ENCODE measurements at places on chromosomes 1 and 21. TPM values are rescaled to one million over a fixed set of nuclear protein-coding genes. Genes with fewer than 3 reads are reported as not detected.

Gene KRTAP21-2
- total RNA-seq: not detected

Gene SRSF11
- total RNA-seq: 110 TPM

Gene KRTAP13-2
- not detected for total RNA-seq

Gene FALEC
- 0.20 TPM for total RNA-seq

DNA sequence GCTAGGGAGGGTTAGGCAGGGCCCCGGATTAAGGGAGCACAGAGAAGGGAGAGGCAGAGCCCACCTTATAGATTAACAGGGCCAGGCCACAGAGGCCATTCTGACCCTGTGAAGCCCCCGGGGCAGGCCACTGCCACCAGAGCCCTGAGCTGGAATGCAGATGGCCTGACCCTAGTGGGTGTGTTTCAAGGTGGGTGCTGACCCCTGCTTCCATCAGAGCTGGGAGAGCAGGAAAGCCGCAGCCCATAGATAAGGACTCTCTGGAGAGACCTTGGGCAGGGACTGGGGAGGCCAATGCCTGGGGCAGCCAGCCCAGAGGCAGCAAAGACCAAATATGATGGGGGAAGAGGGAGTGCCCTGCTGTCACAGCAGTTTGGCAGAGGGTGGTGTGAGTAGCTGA lies 35.9 kb downstream of the NCMAP start:
- DNase-seq: no peak

- DNase-seq: no peak
These were observed 3.6 kb downstream of the C1orf174 start for GRCh38 chr1:3896396-3897000.

GRCh38 chr1:7401814-7402547 lies 369.1 kb upstream of the VAMP3 start:
- DNase-seq: peak; percentile 87

- no peak for DNase-seq
These were observed 32.3 kb downstream of the SLC66A1 start for GRCh38 chr1:19344372-19344810.

- no peak for DNase-seq
These were observed 59.8 kb upstream of the ETV3 start for GRCh38 chr1:157197906-157198435.

- no peak for DNase-seq
These were observed 101.7 kb upstream of the ZC3H12A start for GRCh38 chr1:37372711-37373110.

DNA sequence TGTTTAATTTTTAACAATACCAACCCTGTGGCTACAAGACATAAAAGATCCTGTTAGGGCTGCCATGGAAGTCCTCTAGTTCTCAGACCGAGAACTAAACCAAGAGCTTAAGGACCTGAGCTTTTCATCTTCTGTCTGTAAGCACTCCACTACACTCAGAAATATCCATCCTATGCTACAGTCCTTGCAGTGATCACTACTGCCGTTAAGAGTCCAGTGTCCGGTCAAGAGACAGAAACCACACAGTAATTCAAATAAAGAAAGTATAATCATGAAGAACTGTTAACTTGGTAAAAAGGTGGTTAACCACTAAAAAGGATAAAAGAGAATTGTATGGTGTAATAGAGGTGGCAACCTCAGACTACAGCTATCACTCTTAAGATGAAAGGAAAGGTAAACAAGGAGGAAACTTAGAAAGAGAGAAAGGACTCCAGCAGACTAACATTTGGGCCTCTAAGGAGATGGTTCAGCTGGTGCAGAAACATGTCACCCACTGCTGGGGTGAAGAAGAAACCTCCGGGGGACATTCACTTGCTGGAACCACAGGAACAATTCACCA lies 22.1 kb upstream of the PRDX6 start:
- no peak for DNase-seq

GRCh38 chr21:41612674-41613532 lies 104.9 kb upstream of the TMPRSS2 start:
- no peak for DNase-seq

DNA sequence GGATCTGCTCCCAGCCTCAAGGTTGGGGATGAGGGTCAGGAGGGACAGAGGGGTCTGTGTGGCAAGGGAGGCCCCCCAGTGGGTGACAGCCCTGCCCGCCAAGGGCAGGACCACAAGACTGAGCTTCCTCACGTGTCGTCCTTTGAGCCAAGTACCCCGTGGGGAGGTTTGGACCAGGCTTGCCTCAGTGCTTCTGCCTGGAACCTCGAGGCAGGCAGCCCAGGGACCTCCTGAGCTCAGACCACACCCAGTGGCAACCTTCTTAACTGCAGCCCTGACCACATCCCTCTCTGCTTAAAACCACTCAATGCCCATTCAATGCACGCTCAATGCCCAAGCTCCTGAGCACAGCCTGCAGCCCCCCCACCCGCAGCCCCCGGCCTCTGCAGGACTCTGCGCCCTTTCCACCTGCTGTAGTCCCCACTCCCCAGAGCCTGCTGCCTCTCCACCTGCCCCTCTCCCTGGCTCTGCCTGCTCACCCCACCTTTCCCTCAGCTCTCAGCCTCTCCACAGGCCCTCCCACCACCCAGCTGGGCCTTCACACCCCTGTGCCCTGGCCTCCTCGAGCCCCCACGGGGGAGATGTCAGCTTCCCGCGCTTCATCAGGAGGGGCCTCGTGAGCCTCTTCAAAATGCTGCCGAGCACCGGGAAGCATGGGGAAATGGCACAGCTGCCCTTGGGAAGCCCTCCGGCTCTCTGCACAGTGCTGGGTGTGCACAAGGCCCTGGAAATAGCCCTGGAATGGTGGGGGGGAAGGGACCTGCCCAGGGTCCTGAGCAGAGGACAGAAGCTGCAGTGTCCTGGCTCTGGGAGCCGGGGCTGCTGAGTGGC lies 129.3 kb upstream of the VAMP3 start:
- DNase-seq: no peak

DNA sequence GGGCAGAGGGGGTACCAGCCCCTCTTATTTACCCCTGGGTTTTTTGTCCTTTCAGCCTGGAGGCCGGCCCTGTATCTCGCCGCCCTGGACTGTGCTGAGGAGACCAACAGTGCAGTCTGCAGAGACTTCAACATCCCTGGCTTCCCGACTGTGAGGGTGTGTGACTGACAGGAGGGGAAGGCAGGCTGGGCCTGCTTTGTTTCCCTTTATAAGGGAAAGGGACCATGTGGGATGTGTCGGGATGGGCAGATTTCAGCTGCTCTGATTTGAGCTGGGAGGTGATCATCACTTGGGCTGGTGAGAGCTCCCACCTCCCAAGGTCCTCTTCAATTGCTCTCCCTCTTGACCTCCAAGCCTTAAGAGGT lies 11.7 kb downstream of the QSOX1 start:
- DNase-seq: no peak

DNA sequence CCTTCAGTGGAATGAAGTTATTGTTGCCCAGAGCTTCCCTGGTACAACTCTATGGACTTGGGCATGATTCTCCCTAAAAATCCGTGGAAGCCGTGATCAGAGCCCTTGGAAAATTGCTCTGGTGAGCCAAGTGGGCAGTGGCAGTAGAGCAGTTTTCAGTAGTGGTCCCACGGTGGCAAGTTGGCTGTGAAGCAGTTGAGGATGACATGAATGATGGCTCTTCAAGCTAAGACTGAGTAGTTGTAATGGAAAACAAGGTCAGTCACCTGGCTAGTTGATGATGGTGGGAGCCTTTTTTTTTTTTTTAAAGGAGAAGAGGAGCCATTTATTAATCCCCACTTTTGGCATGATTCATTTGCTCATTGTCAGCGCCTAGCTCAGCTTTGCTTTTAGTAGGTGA lies 36.2 kb downstream of the PBX1 start:
- no peak for DNase-seq

- DNase-seq: no peak
These were observed 511 bp upstream of the INPP5B start for GRCh38 chr1:37947364-37947763.

DNA sequence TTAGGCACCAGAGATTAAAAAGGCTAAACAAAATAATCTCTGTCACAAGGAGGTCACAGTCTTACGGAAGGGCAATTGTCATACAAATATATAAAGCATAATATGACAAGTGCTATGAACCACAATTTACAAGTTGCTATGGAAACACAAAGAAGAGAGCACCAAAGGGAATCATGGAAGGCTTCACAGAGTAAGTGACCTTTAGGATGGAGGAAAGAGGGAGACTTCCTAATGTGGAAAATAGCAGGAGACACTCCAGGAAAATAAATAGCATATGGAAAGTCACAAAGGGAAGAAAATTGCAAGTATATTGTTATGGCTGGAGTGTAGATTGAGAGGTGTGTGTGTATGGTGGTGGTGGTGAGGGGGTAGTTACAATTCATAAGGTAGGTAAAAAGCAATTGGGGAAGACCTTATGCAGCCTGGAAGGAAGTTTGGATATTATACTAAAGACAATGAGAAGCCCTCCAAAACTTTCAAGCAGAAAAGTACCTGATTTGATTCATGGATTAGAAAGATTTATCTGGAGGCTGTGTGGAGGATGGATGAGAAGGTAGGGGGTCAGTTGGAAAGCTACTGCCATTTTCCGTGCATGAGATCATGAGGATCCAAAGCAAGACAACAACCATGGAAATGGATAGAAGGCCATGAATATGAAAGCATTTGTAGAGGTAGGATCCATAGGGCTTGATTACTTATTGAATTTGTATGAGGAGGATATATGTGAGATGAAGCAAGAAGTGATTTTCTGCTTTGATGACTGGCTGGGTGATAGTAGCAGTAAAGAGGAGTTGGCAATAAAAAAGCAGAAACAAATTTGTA lies 61.7 kb downstream of the SAMSN1 start:
- no peak for DNase-seq

All from pulmonary artery endothelial cell (primary cell).